Germinal center (tissue), 1 donor: ENCODE measurements at places on chromosomes 11 and 22.
A peak's percentile ranks its signal among the peaks of the same experiment; 100 is the strongest.

DNA sequence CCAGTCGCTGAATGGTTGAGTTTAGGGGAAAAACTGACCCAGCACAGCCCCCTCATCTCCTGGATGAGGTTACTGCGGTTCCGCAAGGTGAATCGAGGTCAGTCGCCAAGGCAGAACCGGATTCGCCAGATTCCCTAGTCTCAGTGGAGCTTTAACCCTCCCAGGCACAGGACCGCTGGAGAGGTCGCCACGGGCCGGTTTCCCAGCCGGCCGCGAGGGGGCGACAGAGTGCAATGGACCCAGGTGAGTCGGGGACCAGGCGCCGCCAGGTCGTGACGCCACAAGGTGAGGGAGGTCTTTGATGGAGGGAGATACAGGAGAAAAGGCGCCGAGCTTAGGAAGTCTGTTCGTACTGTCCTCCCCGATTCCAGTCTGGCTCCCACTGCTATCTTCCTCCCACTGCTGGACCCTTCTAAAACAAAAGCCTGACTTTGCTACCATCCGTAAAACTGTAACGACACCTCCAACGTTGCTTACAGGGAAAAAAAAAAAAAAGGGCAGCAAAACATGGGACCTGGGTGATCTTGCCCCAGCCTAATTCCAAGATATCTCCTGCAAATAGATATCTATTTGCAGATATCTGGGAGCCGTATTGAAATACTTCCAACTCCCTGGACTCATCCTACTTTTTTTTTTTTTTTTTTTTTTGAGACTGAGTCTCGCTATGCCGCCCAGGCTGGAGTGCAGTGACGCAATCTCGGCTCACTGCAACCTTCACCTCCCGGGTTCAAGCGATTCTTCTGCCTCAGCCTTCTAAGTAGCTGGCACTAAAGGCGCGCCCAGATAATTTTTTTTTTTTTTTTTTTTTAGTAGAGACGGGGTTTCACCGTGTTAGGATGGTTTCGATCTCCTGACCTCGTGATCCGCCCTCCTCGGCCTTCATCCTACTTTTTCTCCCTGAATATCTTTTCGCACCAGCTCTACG, 1.4 kb upstream of the GGA1 start:
- DNase-seq, result peak; percentile 91

GRCh38 chr11:62149986-62150886, 26.4 kb downstream of the INCENP start:
- DNase-seq, result no peak

DNA sequence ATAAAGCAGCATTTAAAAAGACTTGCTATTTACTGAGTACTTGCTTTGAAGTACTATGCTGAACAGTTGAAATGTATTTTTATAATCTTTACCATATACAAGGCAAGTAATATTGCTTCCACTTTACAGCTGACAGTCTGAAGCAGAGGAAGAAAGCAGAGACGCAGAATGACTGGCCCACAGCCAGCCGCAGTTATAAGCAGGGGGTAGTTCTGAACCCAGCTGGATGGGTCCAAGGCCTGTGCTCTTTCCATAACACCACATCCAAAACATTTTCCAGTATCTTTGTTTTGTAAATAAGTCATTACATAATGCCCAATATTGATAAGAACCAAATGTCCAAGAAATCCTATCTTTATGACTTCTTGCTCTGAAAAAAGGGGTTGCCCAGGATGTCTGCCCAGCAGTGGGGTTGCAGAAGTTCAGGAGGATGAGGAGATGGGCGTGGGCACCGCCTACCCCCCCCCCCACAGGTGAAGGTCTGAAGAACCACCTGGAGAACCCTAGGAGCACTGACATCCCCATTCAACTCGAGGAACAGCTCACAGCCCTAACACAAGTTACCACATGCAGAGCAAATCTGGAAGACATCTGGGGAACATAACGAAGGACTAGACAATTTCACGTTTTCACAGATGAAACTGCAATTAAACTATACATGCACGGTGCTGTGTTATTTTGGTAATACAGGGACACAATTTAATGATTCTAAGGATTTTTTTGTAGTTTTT, 24.2 kb upstream of the YPEL1 start:
- no peak for DNase-seq

DNA sequence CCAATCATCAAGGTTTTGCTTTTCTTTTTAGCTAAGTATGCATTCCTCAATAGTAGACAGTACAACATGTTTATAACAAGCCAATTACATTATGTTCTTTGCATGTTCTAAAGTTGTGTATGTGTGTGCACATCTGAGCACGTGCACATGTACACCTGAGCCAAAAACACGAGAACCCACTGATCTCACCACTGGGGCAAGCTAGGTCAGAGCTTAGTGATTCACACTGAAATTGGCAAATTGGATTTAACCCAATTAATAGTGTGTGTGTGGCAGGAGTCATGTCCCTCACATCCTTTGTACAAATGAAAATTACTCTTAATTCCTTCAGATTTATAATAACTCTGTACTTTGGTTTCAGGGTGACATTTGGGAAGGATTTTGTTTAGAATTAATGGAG, 145.7 kb upstream of the TEAD1 start:
- DNase-seq, result no peak

DNA sequence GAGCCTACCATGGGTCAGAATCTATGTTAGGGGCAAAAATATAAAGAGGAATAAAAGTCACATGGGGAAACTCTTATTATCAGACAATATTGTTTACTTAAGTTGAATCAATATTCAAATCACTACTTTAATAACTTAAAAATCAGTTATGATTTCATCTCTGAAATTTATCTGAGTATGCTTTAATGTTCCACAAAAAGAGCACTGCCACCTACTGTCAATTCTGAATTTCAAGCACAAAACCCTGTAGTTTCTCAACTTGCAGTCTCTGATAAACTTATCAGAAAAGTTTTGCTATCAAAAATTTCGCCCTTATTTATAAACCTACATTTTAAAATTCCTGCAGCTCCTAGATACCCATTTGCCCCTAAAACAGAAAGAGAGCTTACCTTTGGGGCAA, 47.3 kb downstream of the RDX start:
- no peak for DNase-seq

DNA sequence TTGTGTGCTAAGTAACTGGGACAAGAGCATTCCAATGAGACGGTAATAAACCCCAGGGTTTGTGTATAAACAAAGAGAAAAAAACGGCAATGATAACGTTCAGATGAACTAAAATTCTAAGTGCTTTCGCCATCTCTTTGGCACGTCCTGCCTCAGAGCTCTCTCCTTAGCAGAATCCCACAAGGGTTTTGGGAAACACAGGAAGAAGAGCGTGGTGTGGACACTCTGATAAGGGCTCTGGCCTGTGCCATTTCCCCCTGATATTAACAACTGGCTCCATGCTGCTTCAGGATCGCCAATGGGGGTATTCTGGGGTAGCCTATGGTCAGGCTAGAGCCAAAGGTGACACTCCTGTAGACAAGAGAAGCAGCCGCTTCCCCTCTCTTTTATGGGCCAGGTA, 18.4 kb downstream of the ABCC8 start:
- no peak for DNase-seq

DNA sequence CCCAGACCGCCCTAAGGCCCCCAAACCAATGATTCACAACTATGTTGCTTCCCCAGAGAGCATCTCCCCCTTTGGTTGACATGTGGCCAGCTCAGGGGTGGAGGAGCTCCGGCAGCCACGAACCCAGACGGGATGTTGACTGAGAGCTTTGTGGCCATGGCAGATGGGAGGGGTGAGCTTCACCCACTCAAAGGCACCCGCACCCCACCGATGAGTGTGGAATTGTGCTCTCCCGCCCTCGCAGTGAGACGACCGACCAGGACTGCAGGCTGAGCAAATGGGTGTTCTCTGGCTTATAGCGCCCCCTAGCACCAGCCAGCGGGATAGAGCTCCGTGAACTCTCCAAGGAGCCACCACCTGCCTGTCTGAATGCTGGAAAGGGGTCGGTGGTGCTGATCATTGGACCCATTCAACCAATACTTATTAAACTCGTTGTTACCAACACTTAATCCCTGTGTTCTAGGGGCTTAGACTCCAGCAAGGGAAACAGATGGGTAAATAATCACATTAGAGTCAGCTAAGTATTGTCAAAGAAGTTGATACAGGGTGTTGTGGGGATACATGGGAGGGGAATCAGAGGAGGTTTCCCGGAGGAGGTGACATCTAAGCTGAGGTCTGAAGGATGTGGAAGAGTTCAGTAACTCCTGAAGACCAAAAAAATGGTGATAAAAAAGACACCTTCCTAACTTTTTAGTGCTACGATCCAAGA, 4.5 kb upstream of the TIMP3 start:
- peak; percentile 47 for DNase-seq

DNA sequence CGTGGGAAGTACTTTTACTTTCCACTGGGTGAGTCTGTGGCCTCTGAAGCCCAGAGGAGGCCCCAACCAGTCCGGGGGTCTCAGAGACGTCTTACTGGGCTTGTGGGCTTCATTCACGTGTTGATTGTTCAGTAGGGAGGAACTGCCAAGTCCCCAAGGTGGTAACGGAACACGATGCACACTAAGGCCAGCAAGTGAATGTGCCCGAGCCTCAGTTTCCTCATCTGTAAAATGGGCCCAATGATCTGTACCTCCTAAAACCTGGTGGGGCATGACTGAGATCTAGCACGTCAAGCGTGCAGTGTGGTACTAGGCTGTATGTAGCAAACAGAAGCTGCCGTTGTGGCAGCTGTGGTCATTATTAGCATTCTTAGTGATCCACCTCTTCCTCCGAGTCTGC, 499.1 kb downstream of the MN1 start:
- no peak for DNase-seq

- DNase-seq, result no peak
Measured at GRCh38 chr22:40107851-40108378, 69.8 kb upstream of the TNRC6B start.

DNA sequence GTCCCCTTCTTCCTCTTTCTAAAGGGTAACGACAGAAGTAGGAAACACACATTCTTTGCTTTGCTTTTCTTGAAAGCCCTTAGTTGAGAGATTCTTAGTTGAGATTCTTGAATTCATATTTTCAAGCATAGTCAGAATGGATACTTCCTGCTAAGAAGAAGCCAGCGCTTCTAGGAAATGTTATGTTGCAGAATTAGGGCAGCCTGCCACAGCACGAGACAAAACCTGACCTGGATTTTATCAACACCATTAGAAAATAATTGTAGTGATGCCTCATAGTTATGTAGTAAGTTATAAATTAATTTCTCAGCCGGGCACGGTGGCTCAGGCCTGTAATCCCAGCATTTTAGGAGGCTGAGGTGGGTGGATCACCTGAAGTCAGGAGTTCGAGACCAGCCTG, 37.9 kb upstream of the NUP160 start:
- no peak for DNase-seq

DNA sequence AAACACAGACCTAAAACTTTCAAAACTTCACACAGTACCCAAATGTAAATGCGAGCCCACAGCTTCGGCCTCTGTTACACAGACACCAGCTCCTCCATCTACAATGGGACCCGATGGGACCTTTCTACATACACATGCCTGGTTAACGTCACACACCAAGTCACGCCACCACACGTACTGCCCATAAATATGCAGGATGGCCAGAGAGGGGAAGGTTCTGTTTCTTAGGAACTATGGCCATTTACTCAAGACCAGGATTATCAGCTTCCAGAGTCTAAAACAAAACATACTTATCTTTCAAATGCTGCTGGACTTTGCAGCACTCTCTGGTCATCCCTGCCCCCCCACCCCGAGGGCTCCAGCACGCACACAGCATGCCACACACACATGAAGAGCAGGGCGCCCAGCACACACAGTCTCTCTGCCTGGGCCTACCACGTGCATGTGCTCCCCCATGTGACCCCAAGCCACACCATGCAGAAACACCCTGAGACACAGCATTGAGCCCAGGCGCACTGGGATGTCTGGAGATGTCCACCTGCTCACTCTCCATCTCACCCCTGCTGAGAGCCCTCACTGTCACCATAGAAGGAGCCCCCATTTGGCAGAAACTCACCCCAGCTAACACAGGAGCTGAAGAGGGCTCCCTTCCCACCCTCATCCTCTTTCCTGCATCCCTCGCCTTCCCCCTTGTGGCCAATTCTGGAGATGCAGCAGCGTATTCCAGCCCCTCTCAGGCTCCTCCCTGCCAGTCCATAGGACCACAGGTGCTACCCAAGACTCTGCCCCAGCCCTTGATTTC, 61.8 kb downstream of the SLC22A12 start:
- peak; percentile 82 for DNase-seq

DNA sequence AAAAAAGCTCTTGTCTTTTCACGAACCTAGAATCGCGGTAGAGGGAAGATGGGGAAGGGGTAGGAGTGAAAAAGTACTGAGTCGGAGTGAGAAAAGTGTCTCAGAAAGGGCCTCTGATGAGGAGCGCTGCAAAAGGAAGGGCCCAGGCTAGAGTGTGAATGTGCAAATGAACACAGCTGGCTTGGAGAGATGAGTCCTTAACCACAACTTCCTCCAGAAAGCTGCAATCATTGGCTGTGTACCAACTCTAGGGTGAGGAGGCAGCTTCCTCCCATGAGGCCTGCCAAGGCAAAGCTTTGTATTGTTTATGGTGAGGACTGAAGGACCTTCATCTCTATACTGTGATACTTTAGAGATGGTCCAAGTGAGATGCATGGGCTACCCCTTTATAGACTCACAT, 566.9 kb upstream of the ANO5 start:
- DNase-seq, result no peak

DNA sequence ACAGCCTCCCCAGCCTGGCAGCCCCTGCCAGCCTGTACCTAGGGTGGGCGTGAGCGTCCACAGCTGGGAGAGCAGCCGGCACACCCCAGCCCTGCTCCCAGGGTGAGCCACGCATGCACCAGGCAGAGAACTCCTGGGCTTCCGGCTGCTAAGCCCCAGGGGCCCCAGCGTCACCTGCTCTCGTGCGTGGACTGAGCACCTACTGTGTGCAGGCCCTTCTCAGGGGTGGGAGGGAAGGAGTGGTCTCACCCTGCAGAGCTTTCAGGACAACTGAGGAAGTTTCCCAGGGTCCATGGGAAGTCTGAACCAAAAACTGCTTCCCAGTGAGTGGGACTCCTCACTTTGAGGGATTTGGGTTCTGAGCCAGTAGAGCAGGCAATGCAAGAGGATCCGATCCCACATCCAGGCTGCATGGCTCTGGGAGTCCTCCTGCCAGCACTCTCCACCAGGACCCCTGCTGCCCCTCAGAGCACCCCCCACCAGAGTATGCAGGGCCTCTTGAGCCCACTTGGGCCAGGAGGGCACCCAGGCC, 47.1 kb upstream of the PRODH start:
- DNase-seq, result no peak

DNA sequence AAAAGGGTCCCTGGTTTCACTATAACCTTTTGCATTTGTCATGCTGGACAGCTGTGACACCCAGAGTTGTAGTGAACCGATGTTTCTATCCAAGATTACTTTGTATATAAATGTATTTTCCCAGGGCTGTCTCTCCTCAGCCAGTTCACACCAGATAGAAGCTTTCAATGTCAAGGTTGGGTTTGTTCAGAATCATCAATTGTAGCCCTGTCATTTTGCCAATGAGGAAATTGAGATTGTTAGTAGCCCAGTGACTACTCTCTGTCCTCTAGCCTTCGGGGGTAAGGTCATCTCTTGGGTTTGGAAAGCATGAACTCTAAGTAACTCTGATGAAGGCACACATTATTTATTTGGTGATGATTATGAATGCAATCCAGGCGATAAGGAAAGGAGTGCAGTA, 165.6 kb downstream of the DBX1 start:
- no peak for DNase-seq

- no peak for DNase-seq
Measured at GRCh38 chr11:16874275-16874975, 136.0 kb downstream of the C11orf58 start.
